ENCODE measurements at places on chromosomes 7 and 10. TPM values are rescaled to one million over a fixed set of nuclear protein-coding genes. Genes with fewer than 3 reads are reported as not detected.

DNA sequence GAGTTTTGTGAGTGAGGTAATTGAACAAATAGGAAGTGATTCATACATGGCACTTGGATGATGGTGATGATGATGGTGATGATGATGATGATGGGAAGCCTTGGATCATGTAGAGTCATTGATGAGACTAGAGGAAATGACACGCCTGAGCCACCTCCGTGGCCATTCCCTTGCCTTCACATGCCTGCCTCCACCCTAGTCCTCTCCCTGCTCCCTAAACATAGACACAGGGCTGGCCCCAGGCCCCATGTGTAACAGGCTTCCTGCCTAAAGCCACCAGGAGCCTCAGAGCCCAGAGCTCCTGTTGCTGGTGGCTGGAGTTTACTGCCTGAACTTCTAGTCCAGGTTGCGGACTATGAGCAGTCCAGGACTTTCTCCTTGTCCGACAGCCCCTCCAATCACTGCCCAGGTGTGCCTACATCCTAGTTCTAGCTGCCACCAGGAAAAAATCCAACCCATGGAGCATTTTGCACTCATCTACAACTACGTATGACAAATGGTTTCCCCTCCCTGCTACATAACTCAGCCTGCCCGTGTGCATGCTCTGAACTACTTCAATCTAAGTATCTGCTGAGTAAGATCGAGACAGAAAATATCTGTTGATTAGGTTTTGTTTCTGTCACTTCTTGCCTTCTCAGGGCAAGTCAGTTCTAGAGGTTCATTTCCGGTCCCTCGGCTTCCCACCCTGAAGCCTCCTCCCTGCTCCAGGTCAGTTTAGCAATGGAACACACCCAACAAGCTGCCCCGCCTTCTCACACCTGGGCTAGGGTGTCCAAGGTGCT lies 35.5 kb upstream of the KDM7A start:
- no peak for DNase-seq

- DNase-seq: no peak
These were observed 78.1 kb upstream of the VWDE start for GRCh38 chr7:12481722-12482121.

DNA sequence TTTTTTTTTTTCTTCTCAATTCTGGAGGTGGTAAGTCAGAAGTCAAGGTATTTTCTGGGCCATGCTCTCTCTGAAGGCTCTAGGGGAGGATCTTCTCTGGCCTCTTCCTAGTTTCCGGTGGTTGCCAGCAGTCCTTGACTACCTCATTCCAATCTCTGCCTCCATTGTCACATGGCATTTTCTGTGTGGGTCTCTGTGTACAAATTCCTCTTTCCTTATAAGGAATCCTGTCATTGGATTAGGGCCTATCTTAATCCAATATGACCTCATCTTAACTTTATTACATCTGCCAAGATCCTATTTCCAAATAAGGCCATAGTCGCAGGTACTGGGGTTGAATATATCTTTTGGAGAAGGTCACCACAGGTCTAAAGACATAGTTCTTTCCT lies 129.3 kb upstream of the PRR15 start:
- DNase-seq: no peak

Gene CABCOCO1
- polyA plus RNA-seq: 2.2 TPM

DNA sequence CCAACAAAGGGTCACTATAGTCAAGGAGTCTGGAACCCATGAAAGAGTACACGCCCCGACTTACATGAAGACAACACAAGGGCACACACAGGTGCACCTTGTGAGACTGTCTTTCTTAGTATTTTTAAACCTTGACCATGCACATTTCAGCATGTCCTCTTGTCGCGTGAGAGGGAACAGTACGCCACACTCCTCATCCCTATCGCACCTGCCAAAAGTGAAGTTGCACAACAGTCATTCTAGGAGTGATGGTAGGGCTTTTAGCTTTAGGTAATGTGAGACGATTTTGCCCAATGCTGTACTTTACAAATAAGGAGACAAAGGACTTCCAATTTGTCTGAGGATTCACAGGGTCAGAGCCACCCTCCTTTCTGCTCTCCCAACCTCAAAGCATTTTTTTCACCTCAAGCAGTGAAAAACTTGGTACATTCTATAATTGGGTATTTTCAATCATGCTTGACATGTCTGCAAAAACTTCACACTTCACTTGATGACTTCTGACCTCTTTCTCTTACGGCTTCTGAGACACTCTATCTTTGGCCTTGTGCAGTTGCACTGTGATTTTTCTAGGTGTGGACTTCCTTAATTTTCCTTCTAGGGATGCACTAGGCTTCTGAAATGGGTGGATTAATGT lies 173.9 kb upstream of the GRB10 start:
- no peak for DNase-seq

DNA sequence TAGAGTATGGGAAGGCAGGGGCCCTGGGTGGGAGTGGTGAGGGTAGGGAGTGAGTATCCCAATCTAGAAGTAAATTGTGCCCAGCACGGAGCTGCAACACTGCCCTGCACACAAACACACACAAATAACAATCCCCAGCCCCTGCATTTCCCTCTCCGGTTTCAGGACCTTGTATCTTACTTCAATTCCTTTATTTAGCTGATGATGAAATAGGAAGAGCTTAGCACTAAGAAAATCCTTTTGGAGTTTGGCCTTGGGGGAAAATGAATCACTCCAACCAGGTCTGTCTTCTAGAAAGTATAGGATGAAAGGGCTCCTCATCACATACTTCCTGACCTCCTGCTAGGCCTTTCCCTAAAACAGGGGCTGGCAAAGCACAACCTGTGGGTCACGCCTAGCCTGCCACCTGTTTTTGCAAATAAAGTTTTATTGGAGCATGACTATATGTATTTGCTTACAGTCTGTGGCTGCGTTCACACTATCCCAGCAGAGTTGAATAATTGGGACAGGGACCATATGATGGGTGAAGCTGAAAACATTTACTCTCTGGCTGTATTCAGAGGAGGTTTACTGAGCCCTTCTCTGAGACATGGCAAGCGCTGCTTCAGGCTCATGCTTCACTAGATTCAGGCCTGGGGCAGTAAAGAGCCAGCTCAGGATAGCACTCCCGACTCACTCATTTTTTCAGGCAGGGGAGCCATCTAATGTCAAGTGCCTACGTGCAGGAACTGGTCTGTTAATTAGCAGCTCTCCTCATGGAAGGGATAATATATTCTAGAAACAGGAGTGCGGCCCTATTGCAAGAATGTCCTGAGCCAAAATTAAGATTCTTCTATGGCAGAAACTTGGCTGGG lies 111.0 kb downstream of the EGFR start:
- no peak for DNase-seq

DNA sequence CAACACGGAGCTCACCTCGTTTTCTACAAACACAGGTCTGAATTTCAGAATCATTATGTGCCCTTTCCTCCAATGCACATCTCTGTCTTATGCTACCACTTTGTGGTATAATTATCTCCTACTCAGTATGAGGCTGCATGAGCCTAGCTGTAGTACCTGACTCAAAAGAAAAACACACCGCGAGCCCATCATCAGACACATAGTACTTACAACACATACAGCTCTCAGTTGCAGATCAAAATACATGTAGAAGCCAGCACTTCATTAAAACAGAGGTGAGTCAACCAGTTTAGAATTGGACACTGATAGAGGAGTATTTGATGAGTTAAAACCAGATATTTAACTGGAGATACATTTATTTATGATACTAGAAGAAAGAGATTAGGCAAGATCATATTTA lies 1.4 kb upstream of the RTKN2 start:
- DNase-seq: no peak

- peak; percentile 68 for DNase-seq
These were observed 593 bp upstream of the ADRA2A start for GRCh38 chr10:111076191-111076681.

Gene PSD
- polyA plus RNA-seq: 13.2 TPM

DNA sequence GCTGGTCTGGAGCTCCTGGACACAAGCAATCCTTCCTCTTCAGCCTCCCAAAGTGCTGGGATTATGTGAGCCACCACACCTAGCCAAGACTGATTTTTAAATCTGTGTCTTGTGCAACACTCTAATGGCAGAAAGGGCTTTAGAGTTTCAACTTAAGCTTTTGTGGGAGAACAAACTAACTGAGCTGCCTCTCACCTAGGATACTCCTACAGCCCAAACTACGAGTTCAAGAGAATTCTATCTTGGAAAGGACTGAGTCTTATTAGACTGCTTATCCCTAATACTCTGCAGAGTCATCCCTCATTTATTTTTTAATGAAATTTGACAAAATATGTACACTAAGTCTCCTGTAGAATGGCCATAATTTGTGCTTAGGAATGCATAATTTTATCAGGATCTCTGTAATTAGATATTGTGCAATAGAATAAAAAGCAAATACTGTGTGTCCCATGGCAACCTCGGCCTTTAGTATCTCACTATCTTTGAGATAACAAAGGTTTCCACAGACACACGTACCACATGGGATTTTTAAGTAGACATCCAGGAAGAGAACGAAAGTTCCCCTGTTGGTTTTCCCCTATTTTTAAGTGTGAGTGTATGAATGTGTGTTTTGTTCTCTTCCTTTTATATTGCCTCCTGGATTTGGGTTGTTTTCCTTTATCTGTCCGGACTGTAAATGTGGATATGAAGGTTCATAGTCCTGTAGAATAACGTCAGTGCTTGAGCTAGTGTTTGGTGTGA lies 199.4 kb upstream of the TCF7L2 start:
- DNase-seq: no peak

GRCh38 chr10:70752571-70752970 lies 32.6 kb downstream of the TBATA start:
- DNase-seq: no peak

DNA sequence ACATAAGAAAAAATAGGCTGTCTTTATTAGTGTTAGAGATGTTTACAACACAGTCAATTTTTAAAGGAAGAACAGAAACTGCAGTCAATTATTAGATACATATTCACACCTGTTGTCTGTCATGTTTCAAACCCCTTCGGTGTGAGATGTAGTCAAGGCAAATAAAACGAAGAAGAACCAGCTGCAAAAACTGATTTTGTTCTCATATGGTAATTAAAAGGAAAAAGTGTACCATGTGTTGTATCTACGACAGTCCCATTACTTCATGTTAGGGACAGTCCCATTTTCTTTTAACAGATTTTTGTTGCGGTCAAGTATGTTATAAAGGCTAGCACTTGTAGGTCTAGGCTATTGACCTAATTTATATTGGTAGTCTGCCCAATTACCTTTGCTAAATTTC lies 149.4 kb downstream of the LRRN3 start:
- no peak for DNase-seq

Gene OPALIN
- not detected for polyA plus RNA-seq

Gene SPDYE8
- 0.19 TPM for polyA plus RNA-seq

- DNase-seq: no peak
These were observed 5.1 kb downstream of the PRXL2A start for GRCh38 chr10:80413271-80413996.
